Frontal cortex (tissue), 4 donors: ENCODE measurements at places on chromosomes 7 and 10. TPM values are rescaled to one million over a fixed set of nuclear protein-coding genes. Genes with fewer than 3 reads are reported as not detected.

GRCh38 chr7:157439149-157439548, 102.3 kb downstream of the DNAJB6 start:
- DNase-seq: no peak

LANCL2 gene
- 35.1 TPM for total RNA-seq

CYP3A4 gene
- not detected for total RNA-seq

AGR2 gene
- 1.2 TPM for total RNA-seq

DNA sequence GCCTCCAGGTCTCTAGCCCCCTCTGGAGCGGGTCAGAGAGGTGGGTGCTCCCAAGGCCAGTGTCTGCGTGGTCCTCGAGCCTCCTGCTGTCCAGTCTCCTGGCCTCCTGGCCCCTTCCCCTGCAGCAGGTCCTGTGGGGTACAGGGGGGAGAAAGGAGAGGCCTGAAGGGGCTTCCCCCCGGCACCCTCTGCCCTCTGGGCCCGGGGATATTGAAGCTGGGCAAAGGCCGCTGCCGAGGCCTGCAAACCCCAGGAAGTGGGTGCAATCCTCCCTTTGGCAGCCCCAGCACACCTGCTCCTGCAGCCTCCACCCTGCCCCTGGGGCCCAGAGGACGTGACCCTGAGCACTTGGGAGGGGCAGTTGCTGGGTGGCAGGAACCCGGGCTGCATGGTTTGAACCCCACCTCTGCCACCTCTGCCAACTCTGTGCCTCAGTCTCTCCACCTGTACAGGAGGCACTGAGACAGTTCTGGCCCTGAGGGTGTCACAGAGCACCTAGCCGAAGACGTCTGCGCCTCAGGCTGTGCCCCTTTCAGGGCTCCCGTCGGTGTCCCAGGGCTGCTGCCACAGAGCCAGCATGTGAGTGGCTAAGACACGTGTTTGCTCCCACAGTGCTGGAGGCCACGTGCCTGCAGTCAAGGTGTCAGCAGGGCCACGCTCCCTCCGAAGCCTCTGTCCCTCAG, 59.1 kb upstream of the INPP5A start:
- DNase-seq: no peak

- no peak for DNase-seq
These were observed 86.0 kb downstream of the AKR1D1 start for GRCh38 chr7:138162236-138162635.

GRCh38 chr10:30869566-30869965, 162.1 kb downstream of the ZNF438 start:
- DNase-seq: no peak

DNA sequence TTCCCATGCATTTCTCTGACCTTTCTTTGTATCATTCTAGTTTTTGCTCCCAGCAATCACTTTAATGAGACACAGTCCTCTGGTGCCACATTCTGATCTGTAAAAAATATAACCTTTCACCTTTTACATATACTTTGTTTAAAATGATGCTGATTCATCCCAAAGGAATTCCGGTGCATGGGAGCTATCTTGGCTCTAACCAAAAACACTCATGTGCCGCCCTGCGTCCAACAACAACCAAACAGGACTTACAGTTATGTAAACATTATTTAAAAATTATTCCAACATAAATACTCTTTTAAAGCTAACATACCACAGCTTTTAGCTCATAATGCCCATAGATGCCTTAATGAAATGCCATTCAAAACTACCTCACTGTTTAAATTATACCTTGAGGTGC, 7.7 kb upstream of the OPALIN start:
- no peak for DNase-seq

- DNase-seq: no peak
These were observed 188.4 kb downstream of the PPP1R17 start for GRCh38 chr7:31875424-31875823.

DNA sequence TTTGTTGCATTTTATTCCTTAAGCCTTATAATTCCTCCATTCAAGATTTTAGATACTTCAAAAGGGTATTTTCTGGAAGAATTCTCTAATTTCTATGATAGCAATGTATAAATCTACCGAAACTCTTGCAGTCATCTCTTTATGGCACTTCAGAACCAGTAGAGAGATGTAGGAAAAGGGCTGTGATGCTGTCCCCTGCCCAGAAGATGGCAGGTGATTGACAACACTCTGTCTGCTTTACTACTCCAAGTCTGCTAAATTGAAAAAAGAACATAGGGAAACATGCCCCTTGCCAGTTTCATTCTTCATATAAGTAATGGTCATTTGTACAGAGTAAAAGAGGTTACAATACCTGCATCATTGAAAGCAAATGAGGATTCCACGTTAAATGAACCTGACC, 5.1 kb downstream of the TCTN3 start:
- DNase-seq: no peak

DNA sequence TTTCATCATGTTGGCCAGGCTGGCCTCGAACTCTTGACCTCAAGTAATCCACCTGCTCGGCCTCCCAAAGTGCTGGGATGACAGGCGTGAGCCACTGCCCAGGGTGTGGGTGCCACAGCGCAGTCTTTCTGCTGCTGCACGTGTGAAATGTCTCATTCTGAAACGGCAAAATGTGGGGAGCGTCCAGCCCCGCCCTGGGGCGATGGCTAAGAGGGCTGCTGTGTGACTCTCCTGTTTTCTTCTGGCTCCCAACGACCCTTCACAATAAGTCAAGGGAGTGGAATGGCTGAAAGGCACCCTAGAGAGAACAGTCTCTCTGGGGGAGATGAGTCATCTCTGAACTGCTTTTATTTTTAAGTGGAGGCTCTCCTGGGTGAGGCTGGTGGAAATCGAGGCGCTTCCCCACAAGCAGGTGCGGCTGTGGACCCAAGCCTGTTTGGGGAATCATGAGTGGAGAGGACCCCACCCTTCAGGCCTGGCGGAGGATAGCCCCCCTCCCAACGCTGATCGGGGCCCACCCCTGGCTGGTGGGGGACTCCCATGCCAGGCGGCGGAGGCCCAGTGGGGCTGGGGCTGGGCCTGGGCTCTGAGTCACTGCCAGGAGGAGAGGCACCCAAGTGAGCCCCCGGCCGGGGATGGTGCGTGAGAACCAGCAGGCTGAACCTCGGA, 18.0 kb downstream of the ADAP1 start:
- no peak for DNase-seq

MOGAT3 gene
- total RNA-seq: not detected

DNA sequence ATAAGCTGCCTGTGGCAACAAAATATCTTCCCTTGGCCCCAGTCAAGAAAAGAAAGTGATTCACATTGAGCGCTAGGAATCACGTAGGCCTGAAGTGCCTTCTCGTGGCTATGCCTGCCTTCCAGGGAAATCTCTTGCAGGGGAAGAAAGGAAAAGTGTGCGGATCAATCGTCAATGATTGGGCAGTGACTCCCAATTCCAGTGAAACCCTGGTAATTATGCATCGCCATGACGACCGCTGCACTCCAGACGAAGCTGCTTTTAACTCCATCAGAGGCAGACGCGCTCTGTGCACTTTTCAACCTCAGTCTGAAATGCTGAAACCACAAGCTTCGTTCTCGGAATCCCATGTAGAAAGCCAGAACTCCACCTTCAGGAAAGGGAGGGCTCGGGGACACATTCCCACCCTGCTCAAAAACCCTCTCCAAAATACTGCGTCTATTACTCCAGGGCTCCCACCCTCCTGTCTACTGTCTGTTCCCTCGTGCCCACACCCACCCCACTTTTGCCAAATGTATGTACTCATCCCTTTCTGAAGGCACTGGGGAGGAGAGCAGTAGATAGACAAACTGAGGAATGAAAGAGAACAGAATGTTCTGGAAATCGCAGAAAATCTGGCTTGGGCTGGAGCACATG, 24.2 kb upstream of the PRKAG2 start:
- DNase-seq: no peak

CALHM1 gene
- not detected for total RNA-seq

- DNase-seq: no peak
These were observed 12.1 kb downstream of the BRAT1 start for GRCh38 chr7:2542916-2543871.

DNA sequence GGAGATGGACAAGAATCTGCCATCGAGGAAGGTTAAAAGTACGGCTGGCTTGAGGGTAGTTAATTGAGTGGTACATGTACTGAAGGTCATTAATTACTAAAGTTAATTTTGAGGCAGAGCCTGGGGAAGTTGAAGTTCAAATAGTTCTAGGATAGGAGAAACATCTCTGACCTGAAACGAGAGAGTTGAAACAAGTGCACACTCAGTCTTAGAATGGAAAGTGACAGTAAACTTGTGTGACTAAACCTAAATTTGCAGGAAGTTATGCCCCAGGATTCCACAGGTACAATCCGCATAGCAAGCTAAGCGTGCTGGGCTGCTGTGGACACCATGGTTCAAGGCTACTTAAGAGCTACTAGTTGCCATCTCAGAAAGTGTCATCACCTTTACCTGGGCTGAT, 209.9 kb downstream of the CHCHD3 start:
- DNase-seq: no peak

COMMD3 gene
- total RNA-seq: 65.6 TPM

DNA sequence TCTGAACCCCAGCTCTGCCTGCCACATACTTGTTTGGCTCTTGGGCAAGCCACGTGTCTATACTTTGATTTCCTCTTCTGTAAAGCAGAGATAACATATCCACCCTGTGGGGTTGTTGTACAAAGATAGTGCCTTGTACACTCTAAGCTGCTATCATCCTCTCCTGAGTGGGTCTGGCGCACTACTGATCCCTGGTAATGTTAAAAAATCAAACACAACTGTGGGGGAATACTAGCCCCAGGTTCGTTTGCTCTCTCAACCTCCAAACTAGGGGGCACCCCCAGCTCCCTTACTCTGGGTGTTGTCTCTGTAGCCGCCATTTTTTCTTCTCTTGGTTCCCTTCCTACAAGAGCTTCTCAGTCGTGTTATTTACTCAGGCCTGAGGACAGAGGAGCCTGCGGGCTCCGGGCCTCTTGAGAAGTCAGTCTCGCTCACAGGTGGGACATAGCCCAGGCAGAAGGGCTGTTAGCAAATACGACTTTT, 1.0 kb downstream of the POLM start:
- no peak for DNase-seq

DNA sequence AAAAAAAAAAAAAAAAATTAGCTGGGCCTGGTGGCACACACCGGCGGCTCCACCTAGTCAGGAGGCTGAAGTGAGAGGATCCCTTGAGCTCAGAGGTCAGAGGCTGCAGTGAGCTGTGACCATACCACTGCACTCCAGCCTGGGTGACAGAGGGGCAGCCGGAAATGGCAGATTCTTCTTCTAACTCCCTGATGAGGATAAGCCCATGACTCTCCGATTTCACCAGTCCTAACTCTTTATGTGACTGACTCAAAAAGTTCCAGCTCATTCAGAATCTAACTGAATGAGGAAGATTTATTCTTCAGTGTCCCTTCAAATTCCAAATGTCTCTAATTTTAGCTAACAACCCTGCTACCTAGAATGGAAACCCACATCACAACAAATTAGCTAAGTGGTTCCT, 4.2 kb downstream of the C10orf67 start:
- no peak for DNase-seq

DNA sequence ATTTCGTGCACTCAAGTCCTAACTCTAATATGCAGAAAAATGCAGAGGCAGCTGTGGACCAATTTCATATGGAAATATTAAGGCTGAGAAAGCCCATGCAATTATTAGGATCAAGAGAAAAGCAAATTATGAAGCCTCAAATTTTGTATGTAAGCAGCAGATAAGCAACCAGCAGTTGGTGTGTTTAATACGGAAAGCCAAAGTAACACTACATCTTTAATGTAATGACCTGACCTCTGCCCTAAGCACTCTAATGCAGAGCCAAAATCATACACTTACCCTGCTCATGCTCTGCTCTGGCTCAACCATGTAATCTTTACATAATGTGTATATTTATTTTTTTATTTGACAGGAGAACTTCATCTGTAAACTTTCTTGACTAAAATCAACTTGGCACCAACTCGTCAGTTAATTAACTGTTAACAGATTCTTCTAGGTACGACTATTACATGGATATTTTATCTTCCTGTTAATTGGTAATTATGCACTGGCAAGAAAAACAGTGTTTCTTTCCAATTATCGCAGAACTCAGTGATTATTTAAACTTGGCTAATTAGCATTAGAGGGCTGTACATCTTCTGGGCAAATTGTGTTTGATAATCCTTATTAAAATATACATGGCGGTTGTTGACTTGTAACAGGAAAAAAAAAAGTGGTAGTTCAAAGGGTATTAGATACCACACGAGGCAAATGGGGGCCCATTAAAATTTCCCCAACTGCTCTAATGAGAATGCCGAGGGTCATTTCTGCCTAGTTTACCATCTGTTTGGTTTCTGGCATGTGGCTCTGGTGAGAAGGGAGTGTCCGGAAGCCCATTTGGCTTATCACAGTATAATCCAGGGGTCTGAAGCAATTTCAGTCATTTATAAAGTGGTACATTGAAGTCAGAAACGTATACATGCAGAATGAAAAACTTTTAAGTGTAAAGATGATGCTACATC, 94.5 kb downstream of the RELN start:
- no peak for DNase-seq

DNA sequence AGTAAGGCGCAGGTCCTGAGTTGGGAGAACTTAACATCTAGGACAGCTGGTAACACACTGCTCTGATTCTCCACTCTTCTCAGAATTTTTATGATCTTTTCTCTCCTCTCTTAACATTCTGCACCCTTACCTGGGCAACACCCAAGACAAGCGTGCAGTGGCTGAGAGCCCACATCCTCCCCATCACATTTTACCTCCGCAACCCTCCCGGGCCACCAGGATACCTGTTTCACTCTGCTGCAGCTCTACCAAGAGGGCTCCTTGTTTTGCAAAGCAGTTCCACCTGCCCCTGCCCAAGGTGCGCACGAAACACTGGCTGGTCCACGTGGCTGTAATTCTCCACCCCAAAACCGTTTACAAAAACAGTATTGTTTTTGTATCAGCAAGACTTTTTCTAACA, 81.5 kb downstream of the ITIH5 start:
- DNase-seq: no peak

DNA sequence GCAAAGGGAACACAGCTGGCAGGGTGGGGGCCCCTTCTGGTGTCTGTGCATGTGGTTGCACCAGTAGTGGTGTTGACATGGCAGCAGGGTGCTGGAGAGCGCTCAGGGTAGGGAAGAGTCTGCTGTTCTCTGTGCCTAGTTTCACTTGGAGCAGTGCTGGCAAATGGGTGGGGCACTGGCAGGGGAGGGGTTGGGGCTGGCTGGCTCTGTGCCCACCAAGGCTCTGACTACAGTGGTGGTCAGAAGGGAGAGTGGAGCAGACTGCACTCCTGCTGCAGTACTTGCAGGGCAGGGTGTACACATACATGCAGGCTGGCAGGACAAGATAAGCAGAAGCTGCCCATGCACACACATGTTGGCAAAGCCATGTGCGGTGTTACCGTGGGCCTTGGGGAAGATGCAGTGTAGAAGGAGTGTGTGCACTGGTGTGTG, 18.2 kb downstream of the FAM25A start:
- no peak for DNase-seq

SP8 gene
- total RNA-seq: 4.5 TPM
